CD4-positive, alpha-beta memory T cell (primary cell): ENCODE measurements at places on chromosomes 6 and 20.

DNA sequence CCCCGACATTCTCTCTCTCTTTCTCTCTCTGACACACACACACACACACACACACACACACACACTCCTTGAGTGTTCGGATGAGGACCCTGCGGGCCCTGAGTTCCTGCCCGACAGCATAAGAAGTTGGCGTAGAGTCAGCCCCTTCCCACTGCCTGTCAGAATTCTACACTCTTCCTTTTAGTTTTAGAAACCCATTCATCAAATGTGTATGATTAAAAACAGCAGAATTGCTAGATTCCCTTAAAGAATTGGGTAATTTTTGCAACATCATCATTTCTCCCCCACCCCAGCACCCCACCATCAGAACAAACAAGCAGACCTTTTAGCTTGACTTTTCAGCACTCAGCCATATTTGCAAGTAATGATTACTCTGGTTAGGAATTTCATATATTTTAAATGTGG is 322.8 kb downstream of the FARS2 start:
- no peak for DNase-seq

DNA sequence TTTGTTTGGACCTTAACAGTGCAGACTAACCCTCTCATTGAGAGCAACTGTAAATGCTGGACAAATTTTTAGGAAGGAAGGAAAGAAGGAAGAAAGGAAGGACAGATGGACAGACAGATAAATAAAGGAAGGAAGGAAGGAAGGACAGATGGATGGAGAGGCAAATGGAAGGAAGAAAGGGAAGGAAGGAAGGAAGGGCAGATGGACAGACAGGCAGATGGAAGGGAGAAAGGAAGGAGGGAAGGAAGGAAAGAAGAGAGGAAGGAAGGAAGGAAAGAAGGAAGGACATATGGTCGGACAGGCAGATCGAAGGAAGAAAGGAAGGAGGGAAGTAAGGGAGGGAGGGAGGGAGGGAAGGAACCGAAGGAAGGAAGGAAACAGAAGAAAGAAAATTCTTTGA is 388.5 kb upstream of the CDH4 start:
- no peak for DNase-seq

DNA sequence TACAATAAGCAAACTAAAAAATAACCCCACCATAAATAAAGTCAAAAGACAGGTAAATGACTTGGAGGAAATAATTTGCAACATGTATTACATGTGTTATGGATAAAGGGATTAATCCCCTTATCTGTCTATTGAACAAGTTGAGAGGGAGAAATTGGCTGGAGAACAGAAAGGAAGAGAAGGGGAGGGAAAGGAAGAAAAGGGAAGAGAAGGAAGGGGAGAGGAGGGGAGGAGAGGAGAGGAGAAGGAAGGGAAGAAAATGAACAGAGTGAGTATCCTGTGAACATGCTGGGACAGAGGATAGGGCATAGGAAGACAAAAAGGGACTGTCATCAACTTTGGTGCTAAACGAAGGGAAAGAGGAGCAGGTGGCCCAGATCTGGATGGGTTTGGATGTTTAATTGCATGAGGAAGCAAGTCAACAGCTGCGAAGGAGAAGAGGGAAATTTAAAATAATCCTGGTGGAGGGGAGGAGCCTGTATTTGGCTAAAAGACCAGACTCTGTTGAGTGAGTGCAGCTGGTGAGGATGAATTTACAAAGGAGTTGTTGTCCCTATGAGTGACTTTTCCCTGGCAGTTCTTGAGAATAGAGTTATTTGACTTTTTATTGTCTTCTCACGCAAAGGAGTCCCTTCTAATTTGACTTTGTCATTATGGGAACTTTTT is 14.2 kb upstream of the SHLD1 start:
- no peak for DNase-seq

DNA sequence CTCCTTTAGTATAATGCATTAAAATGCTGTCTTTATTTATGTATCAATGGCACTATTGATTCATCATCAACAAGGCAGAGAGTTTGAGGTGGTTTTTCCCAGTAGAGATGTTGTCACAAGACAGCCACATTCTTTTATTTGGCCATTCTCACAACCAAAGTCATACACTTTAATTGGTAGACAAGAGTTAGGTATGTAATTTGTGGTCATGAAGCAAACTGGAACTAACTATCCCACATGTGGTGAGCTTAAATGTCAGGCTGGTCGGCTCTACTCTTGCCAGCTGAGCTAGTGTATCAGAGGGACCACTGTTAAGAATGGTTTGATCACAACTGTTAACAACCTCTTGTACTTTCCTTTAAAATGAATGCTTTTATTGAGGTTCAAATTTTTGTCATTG is 714.6 kb downstream of the CD109 start:
- DNase-seq = no peak

- DNase-seq = no peak
Observed at GRCh38 chr6:22333802-22334201, 37.0 kb upstream of the PRL start.

- no peak for DNase-seq
Observed at GRCh38 chr6:7042056-7042653, 65.6 kb upstream of the RREB1 start.

DNA sequence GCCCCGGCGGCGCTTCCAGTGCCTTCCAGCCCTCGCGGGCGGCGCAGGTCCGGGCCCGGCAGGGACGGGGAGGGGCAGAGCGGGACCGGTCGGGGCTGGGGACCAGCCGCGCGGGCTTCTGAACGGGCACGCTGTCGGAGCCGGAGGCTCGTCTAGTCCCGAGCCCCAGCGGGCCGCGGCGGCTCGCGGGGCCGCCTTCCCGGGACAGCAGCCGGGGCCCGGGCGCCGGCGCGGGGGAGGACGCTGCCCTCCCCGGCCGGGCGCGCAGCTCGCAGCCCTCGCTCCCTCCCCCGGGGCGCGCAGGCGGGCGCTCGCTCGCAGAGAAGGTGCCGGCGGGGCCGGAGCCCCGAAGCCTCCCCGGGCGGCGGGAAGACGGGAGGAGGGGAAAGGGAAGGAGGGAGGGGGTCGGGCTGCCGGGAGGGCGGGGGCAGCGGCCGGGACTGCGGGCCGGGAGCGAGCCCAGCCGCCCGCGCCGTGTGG is 696 bp upstream of the SIRPA start:
- DNase-seq = no peak

GRCh38 chr6:36273802-36274514 is 4.1 kb downstream of the PNPLA1 start:
- no peak for DNase-seq

- DNase-seq = no peak
Observed at GRCh38 chr20:63235399-63235983, at the start of gene BIRC7. Gene BIRC7 (plus strand): TSS chr20:63235905. CDS start chr20:63236097, 192 bp downstream.

- no peak for DNase-seq
Observed at GRCh38 chr6:36650848-36651478, 27.6 kb upstream of the CDKN1A start.

GRCh38 chr20:16624106-16624505 is 50.9 kb upstream of the KIF16B start:
- DNase-seq = no peak

- no peak for DNase-seq
Observed at GRCh38 chr6:6709106-6709505, 120.6 kb downstream of the LY86 start.
